Astrocyte of the hippocampus (primary cell): ENCODE measurements at places on chromosomes 3 and 15.

DNA sequence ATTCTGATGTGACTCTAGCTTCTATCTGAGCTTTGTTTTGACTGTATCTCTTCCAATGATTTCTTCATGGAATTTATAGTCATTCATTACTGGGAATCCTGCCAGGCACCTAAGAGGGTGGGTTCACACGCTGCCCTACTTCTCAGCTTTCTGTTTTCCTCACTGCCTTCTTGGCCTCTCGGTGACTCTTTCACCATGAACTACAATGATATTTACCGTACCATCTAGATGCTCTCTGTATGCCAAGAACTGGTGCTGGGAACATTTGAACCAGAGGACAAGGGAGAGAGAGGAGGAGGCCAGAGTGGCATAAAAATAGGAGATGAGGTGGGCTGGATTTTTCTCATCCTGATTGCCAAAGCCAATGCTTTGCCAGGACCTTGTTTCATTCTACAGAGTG lies 280.0 kb upstream of the P2RY1 start:
- peak; percentile 20 for DNase-seq

DNA sequence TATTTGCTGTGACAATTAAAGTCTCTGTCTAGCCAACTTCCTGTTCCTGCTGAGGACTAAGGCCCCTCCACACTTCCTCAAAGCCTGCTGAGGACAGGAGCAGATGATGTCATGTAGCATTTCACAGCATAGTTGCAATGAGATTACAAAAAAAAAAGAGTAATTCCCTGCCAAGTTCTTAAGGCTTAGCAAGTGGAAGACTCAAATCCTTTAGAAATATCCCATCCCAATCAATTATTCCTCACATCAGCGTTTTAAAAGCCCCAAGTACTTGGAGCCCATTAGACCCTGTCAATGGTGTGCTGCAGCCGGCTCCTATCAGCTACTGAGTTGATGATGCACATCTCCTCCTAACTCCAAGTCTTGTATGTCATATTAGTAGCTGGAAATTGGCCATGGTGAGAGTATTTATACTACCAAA lies 51.7 kb downstream of the TRANK1 start:
- peak; percentile 63 for DNase-seq

DNA sequence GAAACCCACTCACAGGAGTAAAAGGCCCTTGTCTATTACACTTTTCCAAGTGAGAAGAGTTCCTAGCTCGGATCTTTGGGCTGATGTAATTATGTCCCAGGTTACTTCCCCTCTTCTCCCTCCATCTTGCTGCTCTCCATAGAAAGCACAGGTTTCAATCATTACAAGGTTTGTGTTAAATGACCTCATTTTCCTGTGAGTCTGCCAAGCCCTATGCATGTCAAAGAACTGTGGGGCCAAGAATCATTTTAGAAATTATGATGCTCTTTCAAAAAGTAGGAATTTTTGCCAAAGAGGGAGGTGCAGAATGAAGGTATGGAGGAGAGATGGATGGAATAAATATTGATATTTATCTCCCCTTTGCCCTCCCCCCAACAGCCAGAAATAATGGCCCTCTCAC lies 129.3 kb upstream of the TPM1 start:
- no peak for DNase-seq

DNA sequence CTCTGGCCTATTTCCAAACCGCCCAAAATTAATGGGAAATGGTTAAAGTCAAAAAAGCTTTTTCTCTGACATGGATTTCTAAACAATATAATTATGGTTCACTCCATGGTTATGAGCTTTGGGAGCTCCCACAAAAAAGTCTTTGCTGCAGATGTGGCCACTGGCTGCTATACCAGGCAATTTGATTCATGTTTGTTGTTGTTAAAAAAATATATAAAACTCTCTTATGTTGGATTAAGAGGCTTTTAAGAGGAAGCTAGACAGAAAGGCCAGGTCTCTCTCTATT lies 258.6 kb downstream of the TIGIT start:
- no peak for DNase-seq

GRCh38 chr3:124846189-124846588 lies 41.0 kb downstream of the ITGB5 start:
- peak; percentile 76 for DNase-seq

DNA sequence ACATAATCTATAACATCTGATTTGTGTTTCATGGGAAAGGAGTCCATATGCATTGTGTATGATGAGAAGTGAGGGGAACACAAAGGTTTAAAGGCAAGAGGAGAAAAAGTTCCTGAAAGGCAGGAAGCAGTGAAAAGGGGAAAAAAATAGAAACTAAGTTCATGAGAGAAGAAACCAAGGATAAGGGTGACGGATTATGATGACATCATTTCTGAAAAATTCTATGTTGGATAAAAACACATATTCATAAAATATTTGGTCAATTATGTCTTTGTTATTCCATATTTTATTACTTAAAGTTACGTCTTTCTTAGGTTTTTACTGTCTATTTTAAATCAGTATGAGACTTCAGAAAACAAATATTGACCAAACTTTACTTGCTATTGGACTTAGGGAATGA lies 48.6 kb upstream of the CP start:
- DNase-seq: no peak

- peak; percentile 77 for DNase-seq
Measured at GRCh38 chr3:98994128-98994762, 92.8 kb upstream of the DCBLD2 start.

DNA sequence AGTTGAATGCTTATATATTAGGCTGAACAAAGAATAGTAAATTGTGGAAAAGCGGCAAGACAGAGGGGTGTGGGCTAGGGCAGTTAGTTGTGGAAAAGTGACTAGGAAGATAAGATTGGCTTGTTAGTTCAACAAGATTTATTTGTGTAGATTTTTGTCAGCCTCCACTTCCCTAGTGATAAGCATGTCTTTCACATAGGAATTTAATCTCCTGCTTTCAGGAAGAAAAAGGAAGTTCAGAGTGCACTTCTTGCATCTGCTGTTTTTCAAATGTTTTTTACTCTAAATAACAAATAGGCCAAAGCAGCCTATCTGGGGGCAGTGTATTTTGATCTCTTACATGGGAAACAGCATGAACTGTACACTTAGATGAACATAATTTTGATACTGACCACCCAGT lies 919.9 kb downstream of the NAALADL2 start:
- no peak for DNase-seq

- DNase-seq: peak; percentile 72
Measured at GRCh38 chr3:147397155-147397874, 9.0 kb downstream of the ZIC4 start.

DNA sequence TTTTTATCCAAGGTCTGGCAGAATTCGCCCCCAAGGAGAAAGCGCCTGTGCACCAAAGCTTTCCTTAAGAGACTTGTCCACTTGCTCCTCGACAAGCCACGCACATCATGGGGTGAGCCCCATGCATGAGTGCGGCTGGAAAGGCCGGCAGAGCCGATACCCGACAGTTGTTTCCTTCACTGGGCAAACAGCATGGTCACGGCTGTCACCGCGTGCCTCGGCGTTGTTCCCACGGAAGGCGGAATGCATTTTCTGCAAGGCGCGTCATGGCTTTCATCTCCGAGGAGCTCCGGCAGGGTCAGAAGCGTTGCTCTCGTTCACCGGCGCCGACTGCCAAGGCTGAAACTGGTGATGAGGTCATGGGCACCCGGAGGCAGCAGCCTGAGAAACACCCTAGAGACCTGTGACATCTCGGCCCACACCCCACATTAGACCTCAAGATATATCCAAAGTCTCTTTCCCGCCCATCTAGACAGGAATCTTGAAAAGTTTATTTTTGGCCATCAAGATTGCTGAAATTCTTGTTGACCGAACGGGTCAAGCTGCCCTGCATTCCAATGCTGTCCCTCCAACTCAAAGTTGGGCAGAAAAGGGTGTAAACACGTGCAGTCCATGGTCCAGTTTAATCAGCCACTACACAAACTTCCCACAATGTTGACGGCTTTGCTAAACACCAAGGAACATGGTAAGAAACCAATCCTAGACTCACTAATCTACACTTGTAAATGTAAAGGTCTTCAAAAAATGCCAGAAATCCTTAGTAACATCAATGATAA lies 604 bp upstream of the TJP1 start:
- DNase-seq: peak; percentile 90

GRCh38 chr3:134885877-134886621 lies 91.0 kb downstream of the EPHB1 start:
- peak; percentile 24 for DNase-seq

- no peak for DNase-seq
Measured at GRCh38 chr3:29004885-29005599, 275.8 kb upstream of the RBMS3 start.

DNA sequence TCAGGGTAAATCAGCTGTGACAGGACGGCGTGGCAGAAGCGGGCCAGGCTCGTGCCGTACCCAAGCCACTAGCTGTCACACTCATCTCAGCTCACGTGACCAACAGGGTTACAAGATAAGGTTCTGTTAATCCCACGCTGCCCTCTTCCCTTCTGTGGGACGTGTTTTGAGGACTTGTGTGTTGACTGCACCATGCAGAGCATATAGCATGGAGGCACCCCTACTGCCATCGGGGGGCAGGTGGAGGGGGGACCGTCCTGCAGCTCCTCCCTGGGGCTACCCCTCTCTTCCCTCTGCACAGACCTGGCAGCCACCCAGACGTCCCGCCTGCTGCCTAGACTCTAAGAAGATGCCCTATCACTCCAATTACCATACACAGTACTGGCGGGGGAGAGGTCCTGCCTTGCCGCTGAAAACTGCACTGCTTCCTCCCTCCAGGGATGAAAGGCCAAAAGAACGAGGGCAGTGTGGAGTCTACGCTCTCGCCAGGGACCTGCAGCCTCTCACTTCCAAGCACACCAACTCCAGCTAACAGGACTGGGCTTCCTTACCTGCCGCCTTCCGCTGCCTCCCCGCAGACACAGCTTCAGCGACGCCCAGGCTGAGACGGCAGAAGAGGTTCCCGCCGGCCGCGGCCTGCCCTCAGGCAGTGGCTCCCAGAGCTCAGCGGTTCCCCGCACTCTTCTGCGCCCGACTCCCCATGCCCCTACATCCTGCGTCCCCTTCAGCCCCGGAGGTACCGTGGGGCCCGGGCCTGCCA lies at the start of gene TNK2:
TSS of gene TNK2 (minus strand) at position 618 of the 760 bp plus-strand sequence. CDS start 19,963 bp downstream, outside the sequence.
- no peak for DNase-seq

- no peak for DNase-seq
Measured at GRCh38 chr15:79541196-79541595, 109.1 kb downstream of the MINAR1 start.

DNA sequence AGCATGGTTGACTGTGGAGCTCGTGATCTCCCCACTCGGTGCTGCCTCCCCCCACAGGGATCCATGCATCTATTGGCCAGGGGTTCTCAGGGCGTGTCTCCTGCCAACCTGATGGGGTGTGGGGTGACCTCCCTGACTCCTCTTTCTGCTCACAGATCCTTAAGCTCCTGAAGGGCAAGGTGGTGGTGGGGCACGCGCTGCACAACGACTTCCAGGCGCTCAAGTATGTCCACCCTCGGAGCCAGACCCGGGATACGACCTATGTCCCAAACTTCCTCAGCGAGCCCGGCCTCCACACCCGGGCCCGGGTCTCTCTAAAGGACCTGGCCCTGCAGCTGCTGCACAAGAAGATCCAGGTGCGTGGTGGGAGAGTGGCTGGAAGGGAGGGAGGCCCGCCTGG lies 7.9 kb downstream of the AEN start:
- DNase-seq: no peak

- no peak for DNase-seq
Measured at GRCh38 chr3:105246536-105246935, 120.2 kb upstream of the ALCAM start.

GRCh38 chr3:126357295-126358037 lies at the start of gene KLF15:
Gene KLF15, minus strand, starts transcription at chr3:126357408. Its CDS starts 4,486 bp downstream, at chr3:126352922.
- DNase-seq: peak; percentile 93
